ENCODE measurements at places on chromosomes 2 and 18. TPM values are rescaled to one million over a fixed set of nuclear protein-coding genes. Genes with fewer than 3 reads are reported as not detected.
A peak's percentile ranks its signal among the peaks of the same experiment; 100 is the strongest.

The RGPD4 gene
- total RNA-seq = not detected

The SIX2 gene
- not detected for total RNA-seq

The PUM2 gene
- total RNA-seq = 131 TPM

DNA sequence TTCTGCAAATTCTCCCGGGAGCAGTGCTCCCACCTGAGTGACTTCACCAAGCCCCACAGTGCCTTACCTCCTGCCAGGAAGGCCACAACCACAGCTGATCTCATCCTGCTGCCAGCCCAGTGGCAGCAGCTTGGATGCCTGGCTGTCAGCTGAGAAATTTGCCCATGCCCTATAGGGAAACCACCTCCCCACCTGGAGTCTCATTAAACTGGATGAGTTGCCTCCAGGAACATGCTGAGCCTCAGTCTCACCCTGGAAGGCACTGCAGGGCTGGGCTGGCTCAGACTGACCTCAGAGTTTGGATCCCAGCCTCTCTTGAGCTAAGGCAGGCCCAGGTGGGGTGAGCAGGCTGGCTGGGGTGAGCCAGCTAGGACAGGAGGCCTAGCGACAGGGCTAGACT, 23.3 kb downstream of the REEP1 start:
- no peaks in the 10 kb centered on the region for H3K36me3 ChIP-seq
- no peaks in the 10 kb centered on the region for H3K27me3 ChIP-seq
- DNase-seq = no peak

DNA sequence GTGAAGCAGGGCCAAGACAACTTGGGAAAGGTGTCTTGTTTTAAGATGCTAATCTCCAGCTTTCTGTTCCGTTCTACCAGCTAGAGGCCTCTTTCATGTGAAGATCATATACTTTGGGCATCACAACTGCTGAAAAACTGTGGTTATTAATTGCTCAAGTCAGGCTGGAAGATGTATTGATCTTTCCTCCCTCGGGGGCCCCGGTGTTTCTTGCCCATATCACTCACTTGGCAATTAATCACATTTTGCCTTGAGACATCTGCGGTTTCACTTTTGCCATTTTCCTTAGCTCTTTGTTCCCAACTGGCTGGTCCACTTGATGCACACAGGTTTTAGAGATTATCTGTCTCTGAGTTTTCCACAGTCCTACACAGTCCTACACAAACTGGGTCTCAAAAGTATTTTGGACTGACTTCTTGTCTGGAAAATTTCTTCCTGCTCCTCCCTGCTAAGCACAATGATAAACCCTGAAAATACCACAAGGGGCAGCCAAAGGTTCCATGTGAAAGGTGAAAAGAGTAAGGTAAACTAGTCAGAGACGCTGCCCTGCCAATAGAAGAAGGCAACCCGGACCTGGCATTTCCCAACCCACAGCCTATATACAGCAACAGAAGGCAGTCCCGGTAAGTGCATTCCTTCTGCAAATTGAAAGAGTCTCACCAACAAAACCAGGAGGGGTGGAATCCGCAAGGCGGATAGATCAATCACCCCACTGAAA, 181.0 kb downstream of the AFF3 start:
- no peak for DNase-seq
- no peak overlapping the region for H3K27ac ChIP-seq
- H3K4me1 ChIP-seq = no peaks in the 10 kb centered on the region
- H3K4me3 ChIP-seq = no peak overlapping the region

DNA sequence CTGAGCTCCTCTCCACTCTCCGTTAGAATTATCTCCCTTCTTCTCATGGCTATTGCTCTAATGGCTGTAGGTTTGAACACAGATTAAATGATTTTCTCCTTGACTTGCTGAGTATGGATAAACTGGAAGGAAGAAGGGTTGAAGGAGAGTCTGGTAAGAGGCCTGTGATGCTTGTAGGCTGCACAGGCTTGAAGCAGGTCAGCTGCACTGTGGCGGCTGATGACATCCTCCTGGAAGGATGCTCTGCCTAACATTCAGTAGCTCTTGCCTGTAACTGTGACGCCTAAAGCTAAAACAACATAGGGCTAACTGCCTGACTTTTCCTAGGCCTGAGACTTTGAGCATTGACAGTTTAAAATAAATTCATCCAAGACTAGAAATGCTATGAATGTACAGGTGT, 166.3 kb downstream of the MREG start:
- no peak overlapping the region for H3K4me3 ChIP-seq
- no peaks in the 10 kb centered on the region for H3K4me1 ChIP-seq
- H3K27ac ChIP-seq = no peak overlapping the region
- DNase-seq = no peak
- no peaks in the 10 kb centered on the region for H3K27me3 ChIP-seq

DNA sequence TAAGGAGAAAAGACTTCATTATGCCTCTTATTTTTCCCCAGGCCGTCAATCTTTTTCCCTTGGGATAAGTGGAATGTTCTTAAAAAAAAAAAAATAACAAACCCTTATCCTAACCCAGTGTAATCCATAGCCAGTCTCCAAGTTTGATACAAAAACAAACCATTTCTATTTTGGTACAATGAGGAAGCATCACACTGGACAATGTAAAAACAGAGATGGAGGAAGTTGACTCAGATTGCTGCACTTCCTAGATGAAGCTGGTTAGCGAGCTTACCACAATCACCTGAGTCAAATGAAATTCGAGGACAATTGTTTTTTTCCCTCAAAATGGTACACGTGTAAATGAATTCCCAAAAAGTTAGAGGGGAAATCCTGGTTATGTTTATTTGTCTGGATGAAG, 259.7 kb downstream of the TCF4 start:
- no peak overlapping the region for H3K4me3 ChIP-seq
- H3K27me3 ChIP-seq = peaks cover 12% of the 10 kb centered on the region
- no peaks in the 10 kb centered on the region for H3K4me1 ChIP-seq
- DNase-seq = no peak
- H3K36me3 ChIP-seq = no peaks in the 10 kb centered on the region

DNA sequence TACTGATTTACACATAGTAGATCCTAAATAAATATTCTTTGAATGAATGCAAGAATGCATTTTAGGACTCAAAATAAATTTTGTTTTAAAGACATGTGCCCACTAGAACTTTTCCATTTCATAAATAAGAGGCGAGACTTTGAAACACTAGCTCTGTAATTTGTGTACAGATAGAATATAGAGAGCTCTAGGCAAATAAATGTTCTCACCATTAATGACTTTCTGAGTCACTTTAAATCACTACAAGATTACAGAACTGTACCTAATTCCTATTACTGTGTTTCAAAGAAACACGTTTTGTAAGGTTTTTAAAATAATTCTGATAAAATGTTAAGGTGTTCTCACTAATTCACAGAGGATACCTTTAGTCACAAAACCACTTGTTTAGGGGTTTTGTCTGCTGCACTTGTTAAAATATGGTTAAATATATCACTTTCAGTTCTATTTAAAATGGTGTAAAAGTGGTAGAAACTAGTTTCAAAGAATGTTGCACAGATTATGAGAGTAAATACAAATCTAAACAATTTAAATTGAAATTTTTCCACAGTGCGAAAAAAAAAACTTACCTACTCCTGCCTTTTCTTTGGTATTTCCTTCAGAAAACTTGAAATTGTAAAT, 158.7 kb upstream of the ZC3H15 start:
- DNase-seq = no peak
- H3K27ac ChIP-seq = no peak overlapping the region
- H3K36me3 ChIP-seq = no peaks in the 10 kb centered on the region
- no peaks in the 10 kb centered on the region for H3K27me3 ChIP-seq
- no peaks in the 10 kb centered on the region for H3K4me1 ChIP-seq
- no peak overlapping the region for H3K4me3 ChIP-seq

DNA sequence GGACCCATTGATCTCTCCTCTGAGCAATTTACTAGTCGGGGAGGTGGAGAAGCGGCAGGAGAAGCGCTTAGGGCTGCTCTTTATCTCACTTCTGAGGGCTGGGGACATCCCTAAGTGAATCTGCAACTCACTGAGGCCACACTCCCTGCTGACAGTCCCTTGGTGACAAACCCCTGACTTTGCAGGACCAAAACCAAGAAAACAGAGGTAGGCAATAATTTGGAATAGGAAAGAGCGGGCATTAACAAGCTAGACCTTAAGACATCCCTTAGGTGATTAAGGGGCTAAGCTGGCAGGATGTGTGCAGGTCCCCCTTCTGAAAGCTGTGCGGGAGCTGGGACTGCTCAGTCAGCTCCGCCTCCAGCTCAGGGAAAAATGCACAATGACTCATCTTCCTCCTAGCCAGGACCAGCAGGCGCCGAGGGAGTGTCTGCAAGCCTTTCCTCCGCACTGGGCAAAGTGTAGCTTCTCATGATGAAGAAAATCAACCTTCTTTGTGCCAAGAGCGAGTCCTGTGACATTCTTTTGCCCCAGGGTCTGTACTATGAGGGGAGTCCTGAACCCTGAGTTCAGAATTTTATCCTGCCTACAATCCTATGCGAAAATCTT, 63.3 kb downstream of the BOD1L2 start:
- peaks cover 10% of the 10 kb centered on the region for H3K4me1 ChIP-seq
- no peaks in the 10 kb centered on the region for H3K36me3 ChIP-seq
- peaks cover 28% of the 10 kb centered on the region for H3K27me3 ChIP-seq
- no peak overlapping the region for H3K27ac ChIP-seq

DNA sequence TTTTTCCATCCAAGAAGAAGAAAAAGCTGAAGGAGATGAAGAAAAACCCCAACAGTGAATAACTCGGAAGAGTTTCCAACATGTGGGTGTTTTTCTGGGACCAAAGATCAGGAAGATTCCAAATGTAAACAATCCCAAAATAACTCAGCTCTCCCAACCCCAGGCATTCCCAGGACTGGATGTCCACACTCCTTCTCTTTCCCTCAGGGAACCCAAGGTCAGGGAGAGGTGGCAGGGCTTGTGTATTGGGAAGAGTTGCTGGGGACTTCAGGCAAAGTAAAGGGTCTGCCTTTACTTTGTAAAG, 268.0 kb downstream of the DYSF start:
- no peaks in the 10 kb centered on the region for H3K27me3 ChIP-seq
- DNase-seq = no peak
- no peaks in the 10 kb centered on the region for H3K36me3 ChIP-seq
- H3K4me3 ChIP-seq = no peak overlapping the region
- H3K4me1 ChIP-seq = no peaks in the 10 kb centered on the region
- no peak overlapping the region for H3K27ac ChIP-seq

DNA sequence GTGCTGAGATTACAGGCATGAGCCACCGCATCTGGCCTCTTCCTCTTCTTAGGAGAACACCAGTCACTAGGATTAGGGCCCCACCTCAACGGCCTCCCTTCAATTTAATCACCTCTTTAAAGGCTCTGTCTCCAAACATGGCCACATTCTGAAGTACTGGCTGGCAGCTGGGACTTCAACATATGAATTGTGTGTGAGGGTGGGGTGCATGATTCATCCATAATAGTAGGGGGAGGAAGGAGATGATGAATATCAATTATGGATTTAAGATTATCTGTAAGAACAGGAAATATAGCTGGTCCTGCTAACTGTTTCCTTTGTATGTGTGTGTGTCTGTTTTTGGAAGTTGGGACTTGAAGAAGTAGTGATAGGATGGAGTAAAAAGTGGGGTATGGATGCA, 14.7 kb upstream of the EPG5 start:
- no peak overlapping the region for H3K27ac ChIP-seq
- peaks cover under 1% of the 10 kb centered on the region for H3K4me1 ChIP-seq
- H3K4me3 ChIP-seq = no peak overlapping the region
- H3K36me3 ChIP-seq = no peaks in the 10 kb centered on the region
- no peaks in the 10 kb centered on the region for H3K27me3 ChIP-seq

GRCh38 chr2:43333656-43334144, 107.3 kb upstream of the ZFP36L2 start:
- H3K4me1 ChIP-seq = peaks cover 7% of the 10 kb centered on the region
- peaks cover 3% of the 10 kb centered on the region for H3K36me3 ChIP-seq
- H3K4me3 ChIP-seq = no peak overlapping the region

DNA sequence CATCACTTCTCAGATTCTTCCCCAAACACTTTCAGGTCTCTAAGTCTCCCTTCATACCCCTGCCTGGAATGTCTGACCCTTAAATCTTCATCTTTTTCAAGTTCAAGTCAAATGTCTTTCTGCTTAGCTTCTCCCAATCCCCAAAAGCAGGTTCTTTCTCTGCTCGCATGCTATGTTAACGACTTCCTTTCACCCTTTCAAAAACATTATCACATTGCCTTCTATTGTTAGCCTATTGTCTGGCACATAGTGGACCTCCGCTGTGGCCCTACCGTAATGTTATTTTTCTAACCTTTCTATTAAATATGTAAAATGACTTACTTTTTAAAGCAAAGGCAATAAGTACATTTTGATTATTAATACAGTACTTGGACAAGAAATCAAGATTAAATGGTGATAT, 2.2 kb downstream of the CDKL4 start:
- H3K27me3 ChIP-seq = peaks cover 4% of the 10 kb centered on the region
- H3K4me1 ChIP-seq = peaks cover 32% of the 10 kb centered on the region
- no peaks in the 10 kb centered on the region for H3K36me3 ChIP-seq
- peak overlapping the region; percentile 4 for H3K27ac ChIP-seq

DNA sequence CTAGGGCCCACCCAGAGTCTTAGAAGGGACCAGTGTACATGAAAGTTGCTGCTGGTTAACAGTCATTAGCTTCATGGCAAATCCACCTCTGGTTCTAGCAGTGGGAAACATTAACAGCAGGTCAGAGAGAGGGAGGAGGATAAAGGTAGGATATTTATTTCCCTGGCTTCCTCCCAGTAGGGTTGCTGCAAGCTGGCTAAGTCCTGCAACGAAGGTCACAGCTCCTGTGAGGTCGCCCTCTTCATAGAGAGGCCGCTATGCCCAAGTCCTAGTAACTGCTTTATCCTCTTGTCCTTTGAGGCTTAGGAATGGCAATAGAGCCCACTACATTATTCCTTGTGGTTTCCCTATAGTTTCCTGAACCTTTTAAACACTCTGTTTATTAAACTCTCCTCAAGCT, 84.0 kb upstream of the ACSL3 start:
- H3K27me3 ChIP-seq = peaks cover 20% of the 10 kb centered on the region
- H3K36me3 ChIP-seq = no peaks in the 10 kb centered on the region
- no peak for DNase-seq
- H3K4me1 ChIP-seq = no peaks in the 10 kb centered on the region

- DNase-seq = no peak
- peaks cover 49% of the 10 kb centered on the region for H3K36me3 ChIP-seq
- no peaks in the 10 kb centered on the region for H3K27me3 ChIP-seq
- peaks cover 9% of the 10 kb centered on the region for H3K4me1 ChIP-seq
These were observed 116.3 kb upstream of the PGAP1 start for GRCh38 chr2:197042739-197043196.

DNA sequence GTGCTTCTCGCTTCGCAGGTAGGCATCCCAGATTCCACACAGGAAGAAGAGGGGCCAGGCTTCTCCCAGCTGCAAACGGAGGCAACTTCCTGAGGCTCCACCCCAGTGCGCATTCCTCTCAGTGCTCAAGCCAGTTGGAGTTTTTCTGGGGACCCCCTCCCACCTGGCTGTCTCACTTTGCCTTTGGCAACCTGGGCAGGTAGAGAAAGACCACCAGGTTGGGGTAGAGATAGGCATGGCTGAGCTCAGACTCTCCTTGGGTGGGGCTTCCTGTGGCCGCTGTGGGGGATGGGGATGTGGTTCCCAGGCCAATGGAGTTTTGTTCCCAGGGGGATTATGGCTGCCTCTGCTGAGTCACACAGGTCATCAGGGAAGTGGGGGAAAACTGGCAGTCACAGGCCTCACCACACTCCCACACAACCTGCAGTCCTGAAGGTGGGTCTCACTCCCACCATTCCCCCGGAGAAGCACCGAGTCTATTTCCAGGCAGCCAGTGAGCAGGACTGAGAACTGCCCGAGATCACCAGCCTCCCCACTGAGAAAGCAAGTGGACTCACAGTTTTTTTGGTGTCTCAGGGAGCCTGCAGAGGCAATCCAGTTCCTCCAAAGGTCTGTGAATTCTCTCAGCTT, 38.1 kb downstream of the SLC39A10 start:
- no peak overlapping the region for H3K4me3 ChIP-seq
- no peak for DNase-seq
- H3K36me3 ChIP-seq = peaks cover 75% of the 10 kb centered on the region
- no peak overlapping the region for H3K27ac ChIP-seq

GRCh38 chr2:10375570-10376281, 72.4 kb downstream of the ODC1 start:
- no peaks in the 10 kb centered on the region for H3K27me3 ChIP-seq
- H3K27ac ChIP-seq = no peak overlapping the region
- no peak overlapping the region for H3K4me3 ChIP-seq
- peaks cover 56% of the 10 kb centered on the region for H3K4me1 ChIP-seq
- no peak for DNase-seq
